ENCODE measurements at places on chromosomes 1 and 21.

GRCh38 chr1:246566813-246567645, 773 bp downstream of the CNST start:
- DNase-seq, result peak; percentile 47

DNA sequence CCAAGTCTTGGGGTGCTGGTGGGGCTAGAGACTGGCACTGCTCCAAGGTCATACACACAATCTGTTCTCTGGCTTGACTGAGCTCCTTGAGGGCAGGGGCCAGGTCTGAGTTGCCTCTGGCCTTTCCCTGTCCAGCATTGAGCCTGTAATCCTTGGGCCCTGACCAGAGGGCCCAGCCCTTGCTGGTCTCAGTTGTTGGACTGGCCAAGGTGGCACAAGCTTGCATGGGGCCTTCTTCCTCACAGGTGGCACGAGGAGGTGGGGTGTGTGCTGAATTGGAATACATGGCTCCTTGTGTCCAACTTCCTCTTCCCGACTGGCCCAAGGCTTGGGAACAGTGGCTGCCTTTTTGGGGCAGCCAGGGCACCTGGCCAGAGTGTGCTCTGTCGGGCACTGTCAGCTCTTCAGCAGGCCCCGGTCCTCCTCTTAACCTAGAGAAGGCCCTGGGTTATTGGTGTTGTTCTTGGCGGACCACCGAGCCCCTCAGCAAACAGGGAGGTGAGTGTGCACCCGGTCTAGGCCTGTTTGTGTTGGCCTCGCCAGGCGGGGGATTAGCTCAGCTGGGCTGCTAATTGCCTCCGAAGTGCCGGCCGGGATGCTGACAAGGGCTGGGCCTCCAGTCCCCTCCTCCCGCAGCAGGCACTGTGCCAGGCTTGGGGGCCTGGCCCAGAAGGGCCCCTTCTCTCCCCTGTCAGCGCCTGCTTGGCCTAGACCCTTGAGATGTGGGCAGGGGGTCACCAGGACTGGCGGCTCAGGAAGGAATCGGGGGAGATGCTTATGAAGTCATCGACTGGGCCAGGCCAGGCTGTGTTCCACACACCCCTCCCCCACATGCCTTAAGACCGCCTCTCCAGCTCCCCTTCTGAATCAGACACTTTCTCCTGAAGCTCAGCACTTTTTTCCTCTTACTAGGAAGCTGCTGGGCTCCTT, 28.5 kb downstream of the WNT4 start:
- DNase-seq, result no peak

GRCh38 chr1:178973652-178974101, 52.0 kb upstream of the FAM20B start:
- no peak for DNase-seq

GRCh38 chr1:151596166-151596953, 15.5 kb upstream of the SNX27 start:
- no peak for DNase-seq

- DNase-seq, result no peak
Measured at GRCh38 chr1:97204468-97204867, 482.9 kb downstream of the PTBP2 start.

DNA sequence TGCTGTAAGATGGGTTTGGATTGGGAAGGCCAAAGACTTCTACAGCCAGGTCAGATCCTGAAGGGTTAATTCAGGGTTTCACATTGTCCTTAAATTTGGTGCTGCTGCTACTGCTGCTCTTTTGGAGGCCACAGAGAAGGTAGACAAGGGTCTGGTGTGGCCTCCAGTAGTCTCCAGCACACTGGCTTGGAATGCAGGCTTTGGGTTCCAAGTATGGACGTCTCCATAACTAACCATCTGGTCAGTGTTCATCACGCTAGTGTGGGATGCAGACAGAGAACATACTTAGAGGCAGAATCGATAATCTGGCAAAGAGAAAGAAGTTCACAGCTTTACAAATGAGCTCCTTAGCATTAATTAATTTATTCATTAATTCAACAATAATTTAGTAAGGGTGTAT, 154.1 kb downstream of the ZBTB18 start:
- DNase-seq, result no peak

DNA sequence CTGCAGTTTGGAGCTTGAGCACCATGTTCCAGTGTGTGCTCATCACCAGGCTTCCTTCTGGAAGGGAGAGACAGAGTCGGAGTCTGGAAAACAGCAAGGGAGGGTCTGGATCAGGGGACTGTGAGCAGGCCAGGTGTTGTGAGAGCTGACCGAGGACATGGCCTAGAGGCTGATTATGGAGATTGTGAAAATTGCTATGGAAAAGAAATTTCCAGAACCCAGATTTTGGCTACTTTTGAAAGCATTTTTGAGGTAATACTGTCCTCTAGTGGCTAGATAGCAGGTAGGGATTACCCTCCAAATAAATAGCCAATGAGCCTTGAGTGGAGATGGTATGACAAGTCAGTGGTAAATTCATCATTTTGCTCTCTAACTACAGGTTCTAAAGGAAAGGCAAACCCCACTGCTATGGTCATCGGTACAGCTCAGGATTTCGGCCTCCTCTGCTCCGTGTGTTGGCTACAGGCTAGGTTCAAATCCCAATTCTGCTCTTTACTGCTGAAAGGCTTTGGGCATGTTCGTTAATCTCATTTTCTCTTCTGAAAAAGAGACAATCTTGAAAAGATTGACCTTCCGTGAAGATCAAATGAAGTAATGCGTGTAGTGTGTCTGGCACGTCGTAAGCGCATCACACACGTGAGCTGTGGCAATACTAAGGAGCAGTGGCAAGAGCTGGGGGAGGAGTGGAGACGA, 1.0 kb upstream of the HAO2 start:
- DNase-seq, result no peak

- peak; percentile 78 for DNase-seq
Measured at GRCh38 chr1:148362626-148363438, 120.3 kb downstream of the PPIAL4G start.

Data from activated naive CD4-positive, alpha-beta T cell treated with anti-CD3 and anti-CD28 coated beads for 36 hours (primary cell).